ENCODE measurements at places on chromosomes 7 and 10.
A peak's percentile ranks its signal among the peaks of the same experiment; 100 is the strongest.

GRCh38 chr7:78718212-78718611 is 735.3 kb downstream of the MAGI2 start:
- no peak for DNase-seq

DNA sequence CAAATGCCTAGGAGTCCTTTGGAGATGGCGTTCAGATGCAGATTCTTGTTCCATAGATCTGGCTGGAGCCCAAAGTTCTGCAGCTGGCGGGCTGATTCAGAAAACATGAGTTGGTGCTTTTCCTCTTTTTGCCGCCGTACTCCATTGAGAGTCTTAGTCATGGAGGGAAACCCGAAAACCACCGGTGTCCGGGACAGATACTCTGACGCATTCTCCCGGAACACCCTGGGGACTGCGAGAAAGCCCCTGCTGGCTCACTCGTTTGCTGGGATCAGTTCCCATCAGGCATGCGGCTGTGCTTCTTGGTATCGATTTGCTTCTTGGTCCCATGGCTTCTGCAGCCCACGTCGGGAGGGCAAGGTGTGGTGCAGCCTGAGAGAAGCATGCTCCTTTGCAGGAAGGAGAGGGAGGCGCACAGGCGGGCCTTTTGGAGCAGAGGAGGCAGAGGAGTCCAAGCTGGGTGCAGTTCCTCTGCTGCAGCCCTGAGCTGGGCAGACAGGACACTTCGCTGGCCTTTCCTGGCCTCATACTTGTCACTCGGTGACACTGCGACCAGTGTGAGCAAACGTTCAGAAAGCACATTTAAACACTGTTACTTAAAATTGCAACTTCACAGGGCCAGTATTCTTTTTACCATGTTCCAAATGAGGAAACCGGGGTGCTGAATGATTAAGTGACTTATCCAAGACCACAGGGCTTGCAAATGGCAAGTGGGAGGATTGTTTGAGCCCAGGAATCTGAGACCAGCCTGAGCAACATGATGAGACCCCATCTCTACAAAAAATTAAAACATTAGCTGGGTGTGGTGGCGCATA is 30.6 kb upstream of the PFKFB3 start:
- DNase-seq, result peak; percentile 38

- DNase-seq, result no peak
These were observed 44.2 kb downstream of the FEZF1 start for GRCh38 chr7:122260336-122260735.

DNA sequence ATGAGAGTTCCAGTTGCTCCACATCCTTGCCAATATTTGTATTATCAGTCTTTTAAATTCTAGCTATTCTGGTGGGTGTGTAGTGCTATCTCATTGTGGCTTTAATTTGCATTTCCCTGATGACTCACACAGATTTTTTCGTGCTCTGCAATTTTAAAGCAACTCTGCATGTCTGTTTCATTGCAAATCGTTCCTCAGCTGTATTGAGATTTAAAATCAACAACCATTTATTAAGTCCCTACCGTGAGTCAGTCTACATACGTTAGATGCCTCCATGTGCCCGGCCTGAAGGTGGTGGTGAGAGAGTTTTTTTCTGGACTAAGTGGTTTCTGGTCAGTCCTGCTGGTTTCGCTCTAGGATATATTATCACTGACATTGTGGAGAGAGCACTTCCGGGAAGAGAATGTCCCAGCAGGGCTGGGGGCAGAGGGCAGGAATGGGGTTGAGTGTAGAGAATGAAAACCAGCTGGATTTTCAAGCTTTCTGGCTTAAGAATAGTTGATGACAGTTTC is 8.4 kb upstream of the HYCC1 start:
- no peak for DNase-seq

DNA sequence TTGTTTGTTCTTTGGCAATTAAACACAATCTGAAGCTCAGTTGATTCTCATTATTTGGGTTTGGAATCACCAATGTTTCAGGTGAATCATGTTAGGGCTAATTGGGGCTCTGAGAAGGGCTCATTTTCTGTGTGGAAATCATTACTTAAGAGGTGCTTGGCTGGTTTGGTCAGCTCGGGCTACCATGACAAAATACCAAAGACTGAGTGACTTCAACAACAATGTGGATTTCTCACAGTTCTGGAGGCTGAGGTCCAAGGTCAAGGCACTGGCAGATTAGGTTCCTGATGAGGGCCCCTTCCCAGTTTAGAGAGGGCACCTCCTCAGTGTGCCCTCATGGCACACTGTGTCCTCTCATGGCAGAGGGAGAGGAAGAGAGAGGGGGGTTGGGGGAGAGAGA is 121.3 kb downstream of the ZNF248 start:
- DNase-seq, result no peak

GRCh38 chr10:113578773-113579172 is 25.9 kb downstream of the HABP2 start:
- no peak for DNase-seq

DNA sequence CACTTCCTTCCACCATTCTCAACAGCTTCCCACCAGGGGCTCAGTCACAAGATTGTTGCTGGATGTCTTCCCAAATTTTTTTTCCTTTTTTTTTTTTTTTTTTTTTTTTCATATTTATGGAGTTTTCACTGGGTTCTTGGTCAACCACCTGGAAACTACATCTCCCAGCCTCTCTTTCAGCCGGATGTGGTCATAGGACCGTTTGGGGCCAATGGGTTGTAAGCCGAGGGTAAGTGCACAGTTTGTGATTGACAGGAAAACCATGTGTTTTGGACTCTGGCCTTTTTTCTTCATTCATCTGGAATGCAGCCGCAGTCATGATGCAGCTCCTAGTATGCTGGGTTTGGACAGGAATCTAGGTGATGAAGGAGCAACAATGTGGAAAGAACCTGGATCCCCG is 337.1 kb upstream of the FOXK1 start:
- no peak for DNase-seq

DNA sequence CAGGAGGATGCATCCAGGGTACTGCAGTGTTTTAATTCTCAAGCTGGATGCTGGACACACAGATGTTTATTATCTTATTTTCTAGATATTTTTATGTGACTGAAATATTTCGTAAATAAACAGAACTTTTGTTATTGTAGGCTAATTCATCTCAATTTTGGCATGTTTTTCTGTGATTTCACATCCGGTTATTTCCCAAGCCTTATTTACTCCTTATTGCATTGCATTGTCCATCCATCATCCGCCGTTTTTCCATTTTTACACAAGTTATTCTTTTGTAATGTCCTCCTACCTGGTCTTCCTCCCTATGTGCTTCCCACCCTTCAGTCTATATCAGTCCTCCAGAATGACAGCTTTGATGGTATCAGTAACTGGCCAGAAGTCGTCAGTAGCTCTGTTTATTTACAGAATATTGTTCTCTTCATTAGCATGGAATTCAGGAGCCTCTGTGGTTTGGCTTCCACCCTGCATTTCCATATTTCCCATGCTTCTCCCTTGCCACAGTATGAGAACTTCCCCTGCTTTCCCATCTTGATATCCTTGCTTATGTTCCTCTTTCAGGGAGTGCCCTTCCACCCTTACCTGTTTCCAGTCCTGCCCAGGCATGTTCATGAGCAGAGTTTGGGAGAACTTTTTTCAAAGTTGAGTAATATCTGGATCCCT is 16.1 kb downstream of the GNAI1 start:
- no peak for DNase-seq

GRCh38 chr10:77498210-77498609 is 139.4 kb downstream of the KCNMA1 start:
- no peak for DNase-seq

GRCh38 chr7:2260820-2261219 is 18.8 kb downstream of the NUDT1 start:
- no peak for DNase-seq

GRCh38 chr10:128526791-128527375 is 400.7 kb upstream of the MKI67 start:
- no peak for DNase-seq

- no peak for DNase-seq
These were observed 186.0 kb downstream of the SEMA3D start for GRCh38 chr7:85000735-85001350.
